Omental fat pad (tissue), 4 donors: ENCODE measurements at places on chromosomes 16 and 17.

GRCh38 chr17:42107597-42108576 is 4.6 kb downstream of the DHX58 start:
- DNase-seq: no peak

DNA sequence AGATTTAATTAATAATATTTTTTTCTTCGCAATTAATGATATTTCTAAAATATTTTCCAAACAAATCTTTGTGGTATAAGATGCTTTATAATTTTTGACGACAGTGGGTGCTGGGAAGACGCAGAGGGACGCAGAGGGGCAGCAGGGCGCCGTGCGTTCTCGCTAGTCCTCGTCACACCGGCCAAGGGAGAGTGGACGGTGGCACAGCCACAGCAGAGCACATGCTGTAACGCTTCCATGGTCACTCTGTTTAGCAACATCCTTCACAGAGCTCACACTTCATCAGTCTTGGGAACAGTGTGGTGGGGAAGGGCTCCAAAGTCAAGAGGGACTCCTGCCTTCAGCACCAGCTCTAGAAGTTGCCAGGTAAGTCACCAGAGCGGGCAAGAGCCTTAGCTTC is 60.4 kb downstream of the NDEL1 start:
- DNase-seq: no peak

GRCh38 chr16:79757163-79757562 is 156.6 kb upstream of the MAF start:
- DNase-seq: no peak

DNA sequence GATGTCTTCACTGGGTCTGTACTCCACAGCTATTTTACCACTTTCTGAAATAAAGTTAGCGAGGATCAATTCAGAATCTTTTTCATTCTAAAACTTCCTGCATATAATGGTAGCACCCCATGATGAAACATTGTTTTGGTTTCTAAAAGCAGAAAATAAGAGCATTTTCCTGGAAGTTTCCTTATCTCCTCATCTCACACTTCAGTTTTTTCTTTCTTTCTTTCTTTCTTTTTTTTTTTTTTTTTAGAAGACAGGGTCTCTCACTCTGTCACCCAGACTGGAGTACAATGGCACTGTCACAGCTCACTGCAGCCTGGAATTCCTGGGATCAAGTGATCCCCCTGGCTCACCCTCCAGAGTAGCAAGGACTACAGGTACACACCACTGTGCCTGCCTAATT is 10.3 kb downstream of the RDM1 start:
- DNase-seq: no peak

DNA sequence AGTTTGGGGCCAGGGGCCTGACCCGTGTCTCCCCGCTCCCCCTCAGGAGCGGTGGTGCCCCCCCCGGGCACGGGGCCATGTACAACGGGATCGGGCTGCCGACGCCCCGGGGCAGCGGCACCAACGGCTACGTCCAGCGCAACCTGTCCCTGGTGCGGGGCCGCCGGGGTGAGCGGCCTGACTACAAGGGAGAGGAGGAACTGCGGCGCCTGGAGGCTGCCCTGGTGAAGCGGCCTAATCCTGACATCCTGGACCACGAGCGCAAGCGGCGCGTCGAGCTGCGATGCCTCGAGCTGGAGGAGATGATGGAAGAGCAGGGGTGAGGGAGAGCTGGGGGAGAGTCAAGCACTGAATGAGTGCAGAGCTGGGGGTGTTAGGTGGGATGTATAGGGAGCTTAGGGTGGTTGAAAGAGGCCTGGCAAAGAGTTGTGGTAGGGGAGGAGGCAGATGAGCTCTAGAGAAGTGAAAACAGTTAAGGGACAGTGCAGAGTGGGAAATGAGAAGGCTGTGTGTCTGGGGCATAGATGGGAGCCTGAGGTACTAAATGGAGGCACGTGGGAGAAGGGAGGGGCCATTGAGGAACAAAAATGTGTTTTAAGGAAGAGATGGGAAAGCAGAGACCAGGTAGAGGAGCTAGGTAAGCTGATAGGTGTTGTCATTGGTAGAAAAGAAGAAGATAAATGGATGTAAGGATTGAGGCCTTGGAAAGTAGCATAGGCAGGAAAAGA is 4.0 kb downstream of the SRRM2 start:
- no peak for DNase-seq

- DNase-seq: no peak
Observed at GRCh38 chr16:50841081-50841886, 99.4 kb downstream of the CYLD start.

- DNase-seq: no peak
Observed at GRCh38 chr17:82385559-82386254, 14.1 kb downstream of the UTS2R start.
